ENCODE measurements at places on chromosomes 3 and 15.

DNA sequence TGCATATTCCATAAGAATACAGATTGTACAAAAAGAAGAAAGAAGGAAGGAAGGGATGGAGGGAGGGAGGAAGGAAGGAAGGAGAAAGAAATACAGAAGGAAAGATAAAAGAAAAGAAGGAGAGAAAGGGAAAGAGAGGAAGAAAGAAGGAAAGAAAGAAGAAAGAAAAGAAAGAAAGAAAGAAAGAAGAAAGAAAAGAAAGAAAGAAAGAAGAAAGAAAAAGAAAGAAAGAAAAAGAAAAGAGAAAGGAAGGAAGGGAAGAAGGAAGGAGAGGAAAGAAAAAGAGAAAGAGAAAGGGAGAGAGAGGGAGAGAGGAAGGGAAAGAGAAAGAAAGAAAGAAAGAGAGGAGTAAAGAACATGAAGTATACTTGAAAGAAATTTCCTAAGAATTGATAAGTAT is 577.9 kb upstream of the ALCAM start:
- no peak for DNase-seq

DNA sequence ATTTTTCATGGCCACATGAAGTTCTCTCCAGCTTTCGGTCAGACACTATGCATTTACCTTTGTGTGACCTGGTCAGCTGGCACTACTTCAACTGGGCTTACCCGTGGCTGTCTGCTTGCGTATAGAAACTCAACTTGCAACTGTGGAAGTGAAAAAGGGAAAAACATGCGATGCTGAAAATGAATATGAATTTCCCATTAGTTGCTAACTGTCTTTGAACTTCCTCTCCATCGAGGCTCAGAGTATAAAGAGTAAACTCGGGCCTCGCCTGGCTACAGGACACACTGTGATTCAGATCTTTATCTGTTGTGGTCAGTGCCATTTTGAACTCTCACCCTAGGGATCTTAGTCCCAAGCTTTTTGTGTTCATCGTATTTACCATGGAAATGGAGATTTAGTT is 26.8 kb downstream of the NFKBIZ start:
- no peak for DNase-seq

DNA sequence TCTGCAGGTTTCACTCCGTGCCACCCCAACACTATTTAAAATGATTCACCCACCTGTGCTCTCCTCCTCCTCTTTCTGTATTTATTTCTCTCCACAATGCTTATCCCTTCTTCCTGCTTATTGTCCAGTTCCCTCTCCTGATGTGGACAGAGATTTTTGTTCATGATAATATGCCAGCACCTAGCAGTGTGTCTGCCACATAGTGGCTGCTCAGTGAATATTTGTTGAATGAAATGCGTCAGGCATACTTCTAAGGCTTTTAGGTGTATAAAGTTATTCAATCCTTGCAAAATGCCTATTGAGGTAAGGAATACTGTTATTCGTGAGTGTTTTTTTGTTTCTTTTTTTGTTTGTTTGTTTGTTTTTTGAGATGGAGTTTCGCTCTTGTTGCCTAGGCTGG is 67.5 kb upstream of the MME start:
- no peak for DNase-seq

DNA sequence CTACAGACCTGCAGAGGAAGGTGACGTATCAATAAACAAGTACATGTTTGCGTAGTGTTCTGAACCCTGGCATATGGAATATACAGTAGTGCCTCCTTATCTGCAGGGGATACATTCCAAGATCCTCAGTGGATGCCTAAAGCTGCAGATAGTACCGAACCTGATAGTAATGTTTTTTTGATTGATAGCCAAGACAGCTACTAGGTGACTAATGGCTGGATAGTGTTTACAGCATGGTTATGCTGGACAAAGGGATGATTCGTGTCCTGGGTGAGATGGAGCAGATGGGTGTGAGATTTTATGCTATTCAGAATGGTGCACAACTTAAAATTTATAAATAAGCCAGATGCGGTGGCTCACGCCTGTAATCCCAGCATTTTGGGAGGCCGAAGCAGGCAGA is 55.8 kb upstream of the IGF2BP2 start:
- no peak for DNase-seq

DNA sequence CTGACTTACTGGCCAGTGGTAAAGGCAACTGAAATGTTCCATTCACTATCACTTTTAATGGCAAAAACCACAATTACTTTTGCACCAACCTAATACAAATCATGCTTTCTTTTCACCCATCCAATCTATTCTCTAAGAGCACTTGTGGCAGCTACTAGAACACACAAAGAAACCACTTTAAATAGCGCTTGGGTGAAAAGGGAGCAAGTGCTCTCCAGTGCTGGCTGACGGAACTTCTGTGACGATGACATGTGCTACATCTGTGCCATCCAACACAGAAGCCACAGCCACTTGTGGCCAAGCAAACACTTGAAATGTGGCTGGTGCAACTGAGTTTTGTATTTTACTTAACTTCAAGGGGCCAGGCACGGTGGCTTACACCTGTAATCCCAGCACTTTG is 18.9 kb downstream of the SH3BP5 start:
- DNase-seq: no peak

GRCh38 chr15:28116521-28117431 is 17.7 kb upstream of the OCA2 start:
- no peak for DNase-seq

GRCh38 chr3:124879337-124879680 is 7.9 kb downstream of the ITGB5 start:
- DNase-seq: no peak

DNA sequence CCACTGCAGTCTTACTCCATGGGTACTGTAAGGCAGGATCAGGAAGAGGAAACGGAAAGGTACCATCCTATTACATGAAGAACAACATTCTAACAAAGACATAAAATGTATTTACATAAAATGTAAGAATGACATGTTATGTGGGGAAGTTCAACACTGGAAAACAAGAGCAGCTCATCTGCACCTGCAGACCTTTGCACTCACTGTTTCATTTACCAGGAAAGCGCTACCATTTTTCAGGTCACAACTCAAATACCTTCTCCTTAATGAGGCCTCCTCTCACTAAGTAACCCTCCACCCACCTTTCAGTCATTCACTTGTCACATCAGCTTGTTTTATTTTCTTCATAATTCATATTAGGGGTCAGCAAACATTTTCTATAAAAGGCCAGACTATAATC is 2.6 kb downstream of the TMCC1 start:
- DNase-seq: no peak

DNA sequence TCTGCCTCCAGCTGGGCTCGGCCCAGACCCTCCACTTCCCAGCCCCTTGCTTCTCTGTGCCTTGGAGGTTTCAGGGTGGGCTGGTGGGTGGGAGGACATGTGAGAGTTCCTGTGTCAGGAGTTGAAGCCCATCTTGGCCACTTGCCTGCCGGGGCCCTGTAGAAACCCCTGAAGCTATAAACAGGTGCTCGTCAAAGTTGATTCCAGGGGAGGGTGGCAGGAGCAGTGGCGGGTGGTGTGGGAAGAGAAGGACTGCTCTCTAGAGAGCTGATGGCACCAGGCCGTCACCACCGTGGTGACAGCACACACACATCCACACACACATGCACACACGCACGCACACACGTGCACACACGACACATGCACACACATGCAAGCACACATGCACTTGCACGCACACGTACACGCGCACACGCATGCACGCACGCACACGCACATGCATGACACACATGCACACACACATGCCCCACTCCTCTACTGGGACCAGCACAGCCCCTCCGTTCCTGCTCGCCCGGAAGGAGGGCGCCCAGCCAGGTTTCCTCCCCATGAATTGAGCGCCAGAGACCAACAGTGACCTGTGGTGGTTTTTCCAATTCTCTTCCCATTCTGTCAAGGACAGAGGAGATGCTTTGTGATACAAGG is 56.3 kb upstream of the CGNL1 start:
- DNase-seq: no peak

- no peak for DNase-seq
These were observed 41.8 kb upstream of the CHRNB4 start for GRCh38 chr15:78682693-78683410.

DNA sequence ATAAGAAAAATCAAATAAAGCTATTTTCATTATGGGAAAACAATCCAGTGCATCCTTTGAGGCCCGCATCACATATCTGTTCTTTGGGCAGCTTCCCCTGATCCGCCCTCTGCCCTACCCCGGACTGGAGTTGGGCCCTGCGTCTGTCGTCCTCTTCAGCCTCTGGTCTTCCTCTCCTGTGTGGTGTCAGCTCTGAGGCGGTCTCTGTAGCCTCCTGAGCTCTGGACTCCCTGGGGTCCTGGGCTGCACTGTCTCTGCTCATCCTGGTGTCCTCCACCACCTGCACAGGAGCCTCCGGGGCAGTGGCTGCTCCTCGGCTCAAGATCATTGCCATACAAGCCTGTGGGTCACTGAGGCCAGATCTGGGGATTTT is 7.4 kb upstream of the SNX22 start:
- no peak for DNase-seq

GRCh38 chr15:68489421-68489820 is 57.5 kb upstream of the ITGA11 start:
- DNase-seq: no peak

DNA sequence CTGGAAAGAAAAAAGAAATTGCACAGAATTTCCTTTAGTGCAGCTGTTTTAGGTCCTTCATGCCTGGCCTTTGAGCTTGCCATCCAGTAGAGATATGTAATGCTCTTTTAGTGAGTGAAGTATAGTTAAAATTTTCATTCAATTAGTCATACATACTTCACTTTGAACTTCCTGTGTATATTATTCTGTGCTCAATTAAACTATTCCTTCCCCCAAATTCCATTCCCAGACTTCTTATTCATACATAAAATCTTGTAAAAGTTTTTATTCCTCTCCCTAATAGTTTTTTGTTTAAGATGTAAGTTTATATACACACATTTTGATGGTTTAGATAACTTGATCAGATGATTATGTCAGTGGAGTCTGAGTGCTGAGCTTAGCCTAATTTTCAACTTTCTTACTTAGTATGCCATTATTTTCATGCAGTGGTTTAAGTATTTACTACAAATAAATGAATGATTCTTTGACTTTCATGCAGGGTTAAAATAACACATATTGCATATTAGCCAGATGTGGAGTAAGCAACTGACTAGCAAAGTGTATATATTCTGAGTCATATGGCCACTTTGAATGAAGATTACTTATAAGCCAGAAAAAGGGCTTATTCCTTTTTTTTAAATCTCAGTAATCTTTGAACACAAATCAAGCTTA is 42.5 kb upstream of the ABHD10 start:
- DNase-seq: no peak

GRCh38 chr3:47802734-47803479 is at the start of gene DHX30:
Gene DHX30 (plus strand): TSS chr3:47803138. CDS start chr3:47810684, 7,546 bp downstream.
- peak; percentile 42 for DNase-seq

DNA sequence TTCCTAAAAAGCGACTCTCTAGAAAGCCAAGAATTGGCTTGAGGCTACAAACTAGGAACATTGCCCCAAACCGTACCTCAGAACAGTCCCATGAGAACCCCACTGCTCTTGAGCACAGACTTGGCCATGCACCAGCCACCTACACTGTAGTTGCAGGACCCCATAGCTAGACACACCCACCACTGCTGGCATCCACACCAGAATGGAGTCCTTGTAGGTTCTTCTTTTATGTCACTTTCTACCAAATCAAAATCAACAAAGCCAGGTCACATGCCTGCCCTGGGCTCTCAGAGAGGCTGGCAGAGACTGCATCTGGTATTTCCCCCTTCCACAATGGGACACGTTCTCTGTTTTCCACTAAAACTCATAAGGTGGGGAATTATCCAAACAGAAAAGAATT is 290.5 kb downstream of the SHOX2 start:
- no peak for DNase-seq

DNA sequence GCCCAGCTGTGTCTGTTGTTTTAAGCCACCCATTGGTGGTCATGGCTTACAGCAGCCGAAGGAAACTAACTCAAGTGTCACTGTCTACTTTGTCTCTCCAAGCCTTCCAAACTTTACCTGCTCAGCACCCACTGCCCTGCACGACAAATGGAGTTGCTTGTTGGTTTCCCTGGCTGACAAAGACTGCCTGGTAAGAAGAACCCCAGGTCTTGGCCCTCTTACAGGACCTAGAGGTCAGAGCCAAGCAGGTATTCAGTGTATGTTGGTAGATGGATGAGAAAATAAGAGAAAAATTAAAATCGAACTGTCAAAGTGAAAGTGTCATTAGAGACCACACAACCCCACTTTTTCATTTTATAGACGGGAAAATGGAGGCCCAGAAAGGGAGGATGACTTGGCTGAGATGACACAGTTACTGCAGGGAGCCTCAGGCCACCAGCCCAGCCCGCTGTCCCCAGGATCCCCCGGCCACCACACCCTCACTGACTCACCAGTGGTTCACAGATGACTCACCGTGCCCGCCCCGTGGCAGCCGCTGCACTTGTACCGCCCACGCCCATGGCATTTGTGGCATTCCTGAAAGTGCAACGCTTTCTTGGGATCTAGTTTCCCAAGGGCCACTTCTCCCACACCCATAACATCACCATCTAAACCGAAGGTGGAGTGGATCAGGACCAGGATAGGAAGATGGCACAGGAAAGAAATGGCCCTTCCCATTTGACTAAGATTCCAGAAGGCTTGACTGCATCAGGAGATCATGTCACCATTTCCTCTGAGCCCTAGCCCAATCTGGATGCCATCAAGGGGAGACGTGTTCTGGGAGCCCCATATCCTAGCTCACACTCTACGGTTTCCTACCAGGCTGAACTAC is 15.2 kb downstream of the SSUH2 start:
- DNase-seq: no peak

GRCh38 chr3:12273045-12273695 is 15.7 kb upstream of the PPARG start:
- DNase-seq: no peak

GRCh38 chr3:150216866-150217600 is 191.1 kb upstream of the TSC22D2 start:
- DNase-seq: no peak

- DNase-seq: no peak
These were observed 65.4 kb downstream of the SEMA5B start for GRCh38 chr3:122962149-122962548.

GRCh38 chr3:128800241-128801187 is 74.5 kb downstream of the RAB7A start:
- no peak for DNase-seq

GRCh38 chr3:134810052-134810435 is 15.0 kb downstream of the EPHB1 start:
- DNase-seq: no peak

Measured in cortex of kidney (tissue), 1 donor.